ENCODE measurements at places on chromosomes 5 and 9.

DNA sequence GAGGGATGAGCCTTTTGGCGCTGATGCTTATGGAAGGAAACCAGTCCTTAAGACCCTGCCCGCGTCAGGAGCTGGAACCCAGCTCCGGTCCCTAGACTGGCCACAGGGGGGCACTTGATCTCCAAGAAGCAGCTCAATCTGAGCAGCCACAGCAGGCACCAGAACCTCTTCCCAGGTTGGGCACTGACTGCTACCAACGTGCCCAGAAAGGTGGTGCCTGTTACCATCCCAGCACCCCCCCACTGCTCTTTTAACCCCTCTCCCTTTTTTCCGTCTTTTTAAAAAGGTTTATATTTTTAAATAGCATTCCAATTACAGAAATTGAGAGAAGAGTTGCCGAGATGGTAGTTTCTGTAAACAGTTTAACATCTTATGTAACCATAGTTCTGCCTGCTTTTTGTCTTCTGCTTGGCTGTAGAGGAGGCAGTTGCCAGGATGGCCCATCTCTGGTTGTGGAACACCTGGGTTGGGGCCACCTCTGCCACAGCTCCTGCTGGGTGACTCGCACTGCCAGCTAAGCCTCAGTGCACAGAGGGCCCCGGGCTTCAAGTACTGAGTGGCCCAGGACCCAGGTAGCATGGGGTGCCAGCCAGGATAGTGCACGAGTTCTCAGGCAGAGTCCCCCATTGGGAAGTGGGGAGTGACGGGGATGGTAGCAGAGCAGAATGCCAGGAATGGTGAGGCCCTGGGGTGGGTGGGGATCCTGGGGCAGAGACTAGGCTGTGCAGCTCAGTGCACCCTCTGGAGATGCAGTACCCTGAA is 62.8 kb downstream of the PFDN1 start:
- peak; percentile 61 for DNase-seq

GRCh38 chr5:145495741-145496140 is 339.4 kb downstream of the PRELID2 start:
- no peak for DNase-seq

GRCh38 chr9:17551023-17551422 is 27.8 kb upstream of the SH3GL2 start:
- no peak for DNase-seq

DNA sequence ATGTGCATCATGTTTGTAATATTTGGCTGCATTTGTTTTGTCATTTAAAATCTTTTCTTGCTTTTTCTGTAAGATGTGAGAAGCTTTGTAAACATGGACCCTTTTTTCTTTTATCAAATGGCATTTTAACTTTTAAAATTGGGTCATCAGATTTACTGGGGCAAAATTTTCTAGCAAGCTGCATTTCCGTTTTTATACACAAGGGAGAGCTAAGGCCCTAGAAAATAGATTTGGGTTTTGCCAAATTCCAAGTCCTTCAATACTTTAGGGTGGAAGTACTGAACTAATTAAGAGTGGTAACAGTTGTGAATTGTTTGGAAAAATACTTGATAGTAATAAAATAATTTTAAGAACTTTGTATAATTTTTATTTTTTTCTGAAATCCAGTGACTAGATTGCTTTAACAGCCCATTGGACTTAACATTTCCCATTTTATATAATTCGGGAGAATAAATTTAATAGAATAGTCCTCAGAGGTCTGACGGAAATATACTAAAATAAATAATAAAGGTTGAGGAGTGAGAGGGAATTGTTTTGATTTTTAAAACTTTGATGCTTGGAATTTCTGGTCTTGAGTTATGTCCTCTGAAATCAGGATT is 117.4 kb downstream of the SMARCA2 start:
- no peak for DNase-seq

Data from stimulated activated CD4-positive, alpha-beta T cell treated with anti-CD3 and anti-CD28 coated beads, Interleukin-12 subunit alpha, Interleukin-12 subunit beta, amount 100 ng/mL, for 4 hours (primary cell).